Activated naive CD4-positive, alpha-beta T cell treated with anti-CD3 and anti-CD28 coated beads, Interleukin-2, amount 50 U/mL, for 72 hours (primary cell): ENCODE measurements at places on chromosomes 1 and 21.

DNA sequence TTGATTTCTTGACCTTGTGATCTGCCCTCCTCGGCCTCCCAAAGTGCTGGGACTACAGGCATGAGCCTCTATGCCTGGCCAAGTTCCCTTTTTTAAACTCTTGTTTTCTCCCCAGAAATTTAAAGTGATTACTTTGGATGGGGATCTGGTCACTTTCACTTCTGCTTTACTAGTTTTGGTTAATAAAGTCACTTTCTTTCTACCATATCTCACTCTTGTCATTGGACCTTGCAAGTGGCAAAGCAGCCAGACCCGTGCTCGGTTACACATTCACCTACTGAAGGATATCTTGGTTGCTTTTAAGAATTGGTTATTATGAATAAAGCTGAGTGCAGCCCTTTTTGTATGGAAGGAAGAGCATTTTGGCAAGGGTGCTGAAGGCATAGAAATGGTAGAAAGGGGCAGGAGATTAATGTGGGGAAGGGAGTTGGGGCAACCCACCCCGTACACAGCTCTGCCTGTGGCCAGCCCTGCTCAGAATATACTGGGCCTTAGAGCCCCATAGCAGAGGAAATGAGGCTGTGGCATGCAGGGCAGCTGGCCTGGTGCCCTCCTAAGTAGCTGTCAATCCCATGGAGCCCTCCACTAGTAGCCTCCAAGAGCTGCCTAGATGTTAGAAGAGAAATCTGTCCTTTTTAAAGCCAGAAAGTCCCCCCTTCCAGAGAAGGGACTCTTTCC lies 40.7 kb downstream of the CD2 start:
- no peak for DNase-seq

- peak; percentile 17 for DNase-seq
These were observed 15.8 kb downstream of the RNF223 start for GRCh38 chr1:1058088-1058905.

DNA sequence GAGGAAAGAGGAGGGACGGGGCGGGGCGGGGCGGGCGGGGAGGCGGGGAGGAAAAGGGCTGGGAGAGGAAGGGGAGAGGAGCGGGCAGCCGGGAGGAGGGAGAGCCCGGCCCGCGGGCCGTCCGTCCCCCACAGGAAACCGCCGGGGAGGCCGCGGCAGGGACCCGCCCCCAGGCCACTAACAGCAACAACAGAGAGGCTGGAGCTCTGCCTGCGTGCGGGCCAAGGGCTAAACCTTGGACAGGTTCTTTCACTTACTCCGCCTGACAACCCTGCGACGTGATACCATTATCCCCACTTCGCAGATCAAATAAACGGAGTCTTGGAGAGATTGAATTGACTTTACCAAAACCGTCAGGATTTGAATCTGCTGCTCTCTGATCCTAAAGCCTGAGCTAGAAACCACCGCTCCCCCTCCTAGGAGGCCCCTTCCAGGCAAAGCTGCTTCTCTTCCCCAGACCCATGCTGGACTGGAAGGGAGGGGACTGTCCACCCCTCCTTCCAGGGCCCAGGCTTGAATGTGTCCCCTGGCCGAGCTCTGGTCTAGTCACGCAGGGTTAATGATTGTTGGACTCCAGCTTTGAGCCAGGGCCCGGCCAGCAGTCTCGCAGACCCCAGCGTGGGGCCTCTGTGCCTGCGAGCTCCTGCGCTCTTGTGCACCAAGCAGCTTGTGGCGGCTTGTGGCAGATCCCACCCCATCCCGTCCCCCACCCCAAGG lies at the start of gene EVA1B:
Gene EVA1B (minus strand): TSS at position 10 of the 717 bp plus-strand sequence. CDS start 608 bp downstream, outside the sequence.
- DNase-seq, result no peak

GRCh38 chr1:226887006-226887405 lies 16.6 kb downstream of the PSEN2 start:
- DNase-seq, result no peak

GRCh38 chr21:33296156-33296555 lies 28.6 kb upstream of the IFNAR1 start:
- no peak for DNase-seq

DNA sequence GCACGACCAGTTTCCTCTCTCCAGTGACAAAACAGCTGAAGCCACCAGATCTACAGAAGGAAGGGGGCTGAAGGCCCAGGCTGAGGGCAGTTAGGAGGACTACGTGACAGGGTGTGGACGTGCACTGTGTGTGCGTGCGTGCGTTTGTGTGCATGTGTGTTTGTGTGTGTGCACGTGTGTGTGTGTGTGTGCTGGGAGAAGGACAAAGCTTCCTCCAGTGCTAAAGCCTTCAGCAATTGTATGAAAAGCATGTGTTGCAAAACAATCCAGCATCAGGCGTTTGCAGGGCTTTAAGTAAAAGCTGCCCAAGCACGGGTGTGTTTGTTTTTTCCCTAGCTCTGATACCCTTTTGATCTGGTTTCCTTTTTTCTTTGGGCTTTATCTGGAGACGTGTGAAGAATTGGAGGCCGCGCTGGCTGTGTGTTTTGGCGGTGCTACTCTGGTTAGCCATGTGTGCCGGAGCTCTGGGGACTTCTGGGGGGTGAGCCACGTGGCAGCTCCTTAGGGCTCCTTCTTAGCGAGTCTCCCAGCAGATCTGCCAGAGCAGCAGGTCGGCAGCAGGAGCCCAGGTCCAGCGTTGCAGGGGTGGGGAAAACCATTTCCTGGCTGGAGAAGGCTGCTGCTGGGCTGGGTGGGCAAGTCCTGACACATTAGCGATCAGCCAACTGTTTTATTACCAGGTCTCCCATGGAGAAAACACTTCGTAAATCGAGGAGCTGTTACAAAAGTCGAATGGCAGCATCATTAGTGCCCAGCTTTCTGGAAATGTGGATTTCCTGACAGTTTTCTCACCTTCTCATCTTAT lies 73.4 kb downstream of the UCK2 start:
- DNase-seq, result no peak

GRCh38 chr1:107098961-107099360 lies 41.9 kb upstream of the NTNG1 start:
- no peak for DNase-seq

DNA sequence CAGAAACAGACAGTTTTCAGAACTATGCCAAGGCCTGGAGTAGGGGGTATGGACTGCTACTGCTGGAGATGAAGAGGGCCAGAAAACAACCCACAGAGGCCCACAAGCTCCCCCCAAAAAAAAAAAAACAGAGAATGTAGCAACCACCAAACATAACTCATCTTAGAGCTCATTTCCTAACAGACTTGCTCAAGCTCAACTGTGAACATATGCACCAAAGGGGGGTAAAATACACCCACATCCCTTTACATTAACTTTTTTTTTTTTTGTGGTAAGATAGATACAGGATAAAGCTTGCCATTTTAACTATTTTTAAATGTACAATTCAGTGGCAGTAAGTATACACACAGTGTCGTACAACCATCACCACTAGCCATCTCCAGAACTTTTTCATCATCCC lies 36.0 kb downstream of the SEC16B start:
- no peak for DNase-seq

DNA sequence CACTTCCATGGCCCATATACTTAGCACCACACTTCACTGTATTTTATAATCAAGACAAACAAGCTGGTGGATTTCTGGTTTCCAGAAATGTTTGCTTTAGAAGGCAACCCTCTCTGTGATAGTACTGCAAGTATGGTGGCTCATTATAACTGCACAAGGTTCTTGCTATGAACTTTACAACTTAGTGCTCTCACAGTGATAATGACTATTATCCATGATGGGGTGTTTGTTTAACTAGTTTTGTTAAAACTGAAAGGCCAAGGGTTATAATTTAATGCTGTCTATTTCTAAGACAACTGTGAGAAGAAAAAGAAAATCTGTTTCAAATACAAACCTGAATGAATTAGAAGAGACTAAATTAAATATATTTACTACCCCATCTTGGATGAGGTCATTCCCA lies 903.2 kb downstream of the ADGRL2 start:
- DNase-seq, result no peak
